ENCODE measurements at places on chromosomes 3 and 15.

- DNase-seq: no peak
Measured at GRCh38 chr3:8800016-8800415, 30.6 kb upstream of the OXTR start.

- DNase-seq: no peak
Measured at GRCh38 chr3:37198996-37199395, 24.6 kb upstream of the LRRFIP2 start.

DNA sequence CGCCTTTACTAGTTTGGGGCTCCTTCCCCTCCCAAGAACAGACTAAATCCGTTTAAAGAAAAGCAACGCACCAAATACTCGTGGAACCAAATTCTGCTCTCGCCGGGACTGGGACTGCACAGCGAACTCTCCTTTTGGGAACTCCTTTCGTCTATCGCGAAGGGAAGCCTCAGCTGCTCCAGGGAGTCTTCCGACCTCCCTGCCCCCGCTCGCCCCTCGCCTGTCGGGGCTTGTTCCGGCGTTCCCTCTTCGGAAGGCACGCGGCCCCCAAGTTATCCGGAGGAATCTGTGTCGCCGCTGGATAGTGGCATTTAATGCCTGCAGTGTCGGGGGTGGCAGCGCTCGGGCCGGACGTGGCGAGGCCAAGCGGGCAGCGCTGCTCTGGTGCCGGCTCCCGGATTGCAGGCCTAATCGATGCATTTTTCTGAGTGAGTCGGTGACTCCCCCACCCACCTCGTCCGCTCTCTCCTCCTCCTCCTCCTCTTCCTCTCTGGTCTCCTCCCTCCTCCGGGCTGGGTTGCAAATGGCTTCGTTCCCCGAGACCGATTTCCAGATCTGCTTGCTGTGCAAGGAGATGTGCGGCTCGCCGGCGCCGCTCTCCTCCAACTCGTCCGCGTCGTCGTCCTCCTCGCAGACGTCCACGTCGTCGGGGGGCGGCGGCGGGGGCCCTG lies at the start of gene TRIM71:
Gene TRIM71 (plus strand): TSS at position 440 of the 671 bp plus-strand sequence. CDS start 84 bp downstream, at position 524.
- peak; percentile 12 for DNase-seq

DNA sequence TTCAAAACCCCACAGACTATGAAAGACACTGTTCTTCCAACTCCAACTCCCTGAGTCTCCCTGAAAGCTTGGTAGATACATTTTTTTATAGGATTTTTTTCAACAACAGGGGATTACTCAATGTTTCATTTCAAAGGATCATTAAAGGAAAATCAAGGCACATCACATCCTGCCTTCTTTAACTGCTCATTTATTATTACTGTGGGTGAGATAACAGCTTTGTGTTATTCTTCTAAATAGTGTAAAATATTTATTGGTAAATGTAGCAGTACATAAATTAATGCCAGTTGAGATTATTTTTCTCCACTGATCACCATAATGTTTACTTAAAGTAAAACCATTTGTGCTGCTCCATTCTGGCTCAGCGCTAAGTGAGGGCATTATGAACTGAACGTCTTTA lies 57.2 kb downstream of the AGBL1 start:
- no peak for DNase-seq

- DNase-seq: no peak
Measured at GRCh38 chr3:189739378-189739777, 108.2 kb downstream of the TP63 start.

Measured in stimulated activated CD4-positive, alpha-beta T cell treated with anti-CD3 and anti-CD28 coated beads, Interleukin-12 subunit alpha, Interleukin-12 subunit beta, amount 100 ng/mL, for 4 hours (primary cell).